Fibroblast of the aortic adventitia (primary cell): ENCODE measurements at places on chromosomes 11 and 22. TPM values are rescaled to one million over a fixed set of nuclear protein-coding genes. Genes with fewer than 3 reads are reported as not detected.

DNA sequence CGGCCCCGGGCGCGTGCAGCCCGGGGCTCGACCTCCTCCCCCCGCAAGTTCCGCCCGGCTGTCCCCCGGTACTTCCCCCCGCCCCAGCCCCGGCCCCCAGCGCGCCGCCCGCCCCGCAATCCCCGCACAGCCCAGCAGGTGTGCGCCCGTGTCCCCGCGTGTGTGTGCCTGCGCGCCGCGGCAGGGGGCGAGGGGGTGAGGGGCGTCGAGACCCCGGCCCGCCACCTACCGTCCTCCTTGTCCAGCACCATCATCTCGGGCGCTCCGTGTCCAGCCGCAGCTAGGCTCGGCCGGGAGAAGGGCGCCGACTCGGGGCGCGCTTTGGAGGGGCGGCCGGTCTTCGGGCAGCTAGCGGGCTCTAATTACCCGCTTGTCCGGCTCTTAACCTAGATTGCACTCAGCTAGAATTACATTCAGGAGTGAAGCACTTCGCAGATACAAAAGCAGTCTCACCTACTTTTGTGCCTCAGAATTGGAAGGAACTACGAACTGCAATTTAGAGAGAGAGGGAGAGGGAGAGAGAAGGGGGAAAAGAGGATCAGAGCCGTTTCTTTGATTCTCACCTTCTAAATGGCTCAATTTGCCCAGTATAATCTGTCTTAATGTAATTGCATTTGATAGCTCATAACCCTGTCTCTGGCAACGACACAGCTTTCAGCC, 439 bp downstream of the LMO1 start:
- DNase-seq = no peak

DNA sequence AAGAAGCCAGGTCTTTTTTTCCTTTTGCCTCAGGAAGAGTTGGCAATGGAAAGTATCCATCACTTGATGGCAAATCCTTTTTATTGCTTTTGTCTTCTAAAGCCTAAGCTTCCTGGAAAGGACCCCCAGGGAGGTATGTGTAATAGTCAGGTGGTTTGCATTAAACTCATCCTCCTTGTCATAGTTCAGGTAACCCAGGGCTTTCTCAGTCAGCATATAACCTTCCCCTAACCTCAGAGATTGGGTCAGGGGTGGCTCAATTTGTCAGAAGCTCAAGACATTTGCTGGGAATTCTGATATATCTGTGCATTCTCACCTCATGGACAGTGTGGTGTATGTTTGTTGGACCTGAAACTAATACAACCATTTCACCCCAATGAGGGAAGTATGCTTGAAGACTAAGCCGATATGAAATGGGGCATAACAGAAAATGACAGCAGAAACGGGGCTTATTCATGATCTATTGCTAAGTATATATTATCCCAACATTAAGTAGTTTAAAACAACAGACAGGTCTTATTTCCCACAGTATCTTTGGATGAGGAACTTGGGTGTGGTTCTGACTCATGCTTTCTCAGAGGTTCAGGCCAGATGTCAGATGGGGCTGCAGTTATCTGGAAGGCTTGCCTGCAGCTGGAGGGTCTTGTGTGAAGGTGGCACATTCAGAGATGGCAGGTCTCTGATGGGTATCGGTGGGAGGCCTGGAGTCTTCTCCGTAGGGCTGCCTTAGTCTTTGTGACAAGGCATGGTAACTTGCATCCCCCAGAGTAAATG, 135.8 kb upstream of the SPON1 start:
- peak; percentile 12 for DNase-seq

OVCH2 gene
- not detected in 2 replicates for total RNA-seq

DNA sequence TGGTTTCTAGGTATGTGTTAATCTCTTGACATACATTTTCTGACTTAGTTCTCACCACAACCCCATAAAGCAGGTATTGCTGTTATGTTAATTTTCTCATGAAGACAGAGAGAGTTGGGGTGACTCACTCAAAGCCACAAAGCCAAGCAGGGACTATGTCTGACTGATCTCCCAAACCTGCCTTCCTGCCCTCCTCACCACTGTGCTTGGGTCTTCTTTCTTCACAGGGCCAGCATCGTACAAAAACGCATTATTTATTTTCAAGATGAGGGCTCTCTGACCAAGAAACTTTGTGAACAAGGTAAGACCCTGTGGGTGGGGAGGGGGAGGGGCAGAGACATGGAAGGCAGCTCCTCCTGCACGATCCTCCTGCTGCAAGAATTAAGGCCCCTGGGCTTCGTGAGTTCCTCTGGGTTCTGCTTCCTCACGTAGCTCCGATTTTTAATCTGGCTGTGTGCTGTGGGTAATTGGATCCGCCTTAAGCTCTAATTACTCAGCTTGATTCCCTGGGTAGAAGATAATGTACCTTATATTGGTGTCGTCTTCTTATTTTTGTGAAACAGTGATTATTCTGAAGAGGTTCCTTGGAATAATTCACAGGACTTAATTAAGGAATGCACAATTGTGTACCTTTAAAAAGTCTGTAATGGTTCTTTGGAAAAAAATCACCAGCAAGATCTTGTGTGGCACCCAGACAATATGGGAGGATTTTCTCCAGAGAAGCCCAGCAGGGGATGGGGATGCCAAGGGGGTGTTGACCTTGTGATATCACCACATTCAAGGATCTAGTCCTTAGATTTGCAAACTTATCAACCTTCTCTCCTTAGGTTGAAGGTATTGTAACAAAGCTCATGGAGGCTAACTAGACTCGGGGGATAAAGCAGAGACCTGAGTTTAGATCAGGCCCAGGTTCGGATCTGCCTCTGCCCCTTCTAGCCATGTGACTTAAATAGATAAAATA, 112.9 kb downstream of the SPON1 start:
- no peak for DNase-seq

CLTCL1 gene
- total RNA-seq = 4.6 and 7.1 TPM in 2 replicates

GTSE1 gene
- 1.3 and 13.4 TPM in 2 replicates for total RNA-seq

GRCh38 chr11:66715346-66716085, 13.5 kb downstream of the SPTBN2 start:
- no peak for DNase-seq

DNA sequence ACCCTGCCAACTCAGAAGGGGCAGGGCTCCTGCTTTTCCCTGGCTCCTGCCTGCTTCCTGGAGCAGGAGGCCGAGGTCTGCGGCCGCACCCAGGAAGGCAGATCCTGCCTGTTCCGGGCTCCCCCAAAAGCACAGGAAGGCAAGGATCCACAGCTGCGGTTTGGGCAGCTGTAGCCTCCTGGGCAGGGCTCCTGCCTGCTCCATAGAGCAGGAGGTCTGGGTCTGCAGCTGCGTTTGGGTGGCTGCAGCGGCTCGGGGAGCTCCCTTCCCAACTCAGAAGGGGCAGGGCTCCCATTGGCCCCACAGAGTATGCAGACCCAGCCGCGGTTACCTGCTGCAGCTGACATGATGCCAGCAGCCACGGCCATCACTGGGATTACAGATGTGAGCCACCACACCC, 5.5 kb downstream of the UPK2 start:
- no peak for DNase-seq

GRCh38 chr11:15638386-15638787, 523.7 kb downstream of the INSC start:
- DNase-seq = no peak

GRCh38 chr11:119361056-119361787, 14.7 kb upstream of the MFRP start:
- DNase-seq = peak; percentile 45
